Muscle of arm (tissue), 14 donors: ENCODE measurements at places on chromosomes 2 and 18. TPM values are rescaled to one million over a fixed set of nuclear protein-coding genes. Genes with fewer than 3 reads are reported as not detected.

COLEC12 gene
- 77.8 TPM for polyA plus RNA-seq

PDCD1 gene
- 0.15 TPM for polyA plus RNA-seq

- DNase-seq: no peak
Observed at GRCh38 chr2:158917121-158917520, 51.3 kb upstream of the TANC1 start.

GRCh38 chr2:148926291-148926961, 51.4 kb downstream of the KIF5C start:
- DNase-seq: peak; percentile 35

- DNase-seq: no peak
Observed at GRCh38 chr2:159455330-159455918, 160.9 kb downstream of the BAZ2B start.

- no peak for DNase-seq
Observed at GRCh38 chr18:45788861-45789260, 36.6 kb upstream of the SIGLEC15 start.

- no peak for DNase-seq
Observed at GRCh38 chr2:1584691-1585485, 159.4 kb downstream of the PXDN start.

DNA sequence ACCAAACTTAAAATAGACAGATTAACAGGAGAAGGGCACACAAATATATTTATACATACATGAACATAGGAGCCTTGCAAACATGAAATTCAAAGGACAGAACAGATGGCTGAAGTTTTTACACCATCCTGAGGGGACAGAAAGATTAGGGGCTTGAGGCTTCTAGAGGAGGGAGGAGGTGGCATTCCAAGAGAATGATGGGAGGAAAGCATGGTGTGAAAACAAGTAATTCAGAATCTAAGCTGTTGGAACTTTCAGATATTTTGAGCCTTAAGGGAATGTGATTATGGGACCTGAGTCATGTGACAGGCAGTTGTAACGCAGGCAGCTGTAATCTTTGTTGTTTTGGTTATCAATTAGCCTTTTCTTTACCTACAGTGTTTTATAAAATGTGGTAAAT, 225.2 kb upstream of the SPOPL start:
- DNase-seq: no peak

- no peak for DNase-seq
Observed at GRCh38 chr2:99928470-99929053, 213.8 kb downstream of the AFF3 start.
